NCI-H1105 treated with DMSO at 0.1 percent for 48 hours (cell line): ENCODE measurements at places on chromosomes 4 and X.

- no peak for DNase-seq
Measured at GRCh38 chr4:175034007-175034406, 115.8 kb downstream of the ADAM29 start.

- no peak for DNase-seq
Measured at GRCh38 chr4:68079928-68080327, 49.7 kb downstream of the TMPRSS11F start.

DNA sequence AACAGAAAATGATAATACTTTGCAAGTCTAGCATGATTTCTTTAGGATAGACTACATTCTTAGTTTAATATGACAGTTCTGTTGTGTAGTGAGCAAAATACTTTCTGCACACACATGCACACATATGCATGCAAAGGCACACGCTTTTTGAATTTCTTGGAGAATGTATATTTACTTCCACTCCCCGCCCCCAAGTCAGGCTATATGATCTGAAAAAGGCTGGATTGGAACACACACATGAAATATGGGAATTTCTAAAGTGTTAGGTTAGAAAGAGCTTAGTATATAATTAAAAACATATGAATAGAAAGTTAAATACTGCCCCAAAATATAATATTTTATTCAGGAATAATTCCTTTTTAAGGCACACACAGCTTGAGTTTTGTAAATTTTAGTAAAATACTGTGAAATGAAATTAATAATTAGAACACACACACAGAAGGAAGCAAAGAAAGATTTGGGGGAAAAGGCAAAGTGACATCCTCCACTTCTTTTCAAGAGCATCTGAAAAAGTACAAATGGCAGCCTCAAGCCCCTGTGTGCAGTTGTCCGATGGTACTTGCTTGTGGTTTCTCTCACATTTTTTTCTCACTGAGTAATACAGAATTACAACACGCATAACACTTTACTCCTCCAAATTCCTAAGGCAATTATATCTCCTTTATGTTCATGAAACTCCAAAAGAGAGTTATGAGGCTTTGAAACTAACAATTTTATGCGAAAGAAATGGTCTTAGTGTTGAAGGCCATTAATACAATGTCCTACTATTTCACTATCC lies 228.9 kb upstream of the ETNPPL start:
- DNase-seq = no peak

- no peak for DNase-seq
Measured at GRCh38 chr4:167469436-167469835, 235.1 kb upstream of the SPOCK3 start.

DNA sequence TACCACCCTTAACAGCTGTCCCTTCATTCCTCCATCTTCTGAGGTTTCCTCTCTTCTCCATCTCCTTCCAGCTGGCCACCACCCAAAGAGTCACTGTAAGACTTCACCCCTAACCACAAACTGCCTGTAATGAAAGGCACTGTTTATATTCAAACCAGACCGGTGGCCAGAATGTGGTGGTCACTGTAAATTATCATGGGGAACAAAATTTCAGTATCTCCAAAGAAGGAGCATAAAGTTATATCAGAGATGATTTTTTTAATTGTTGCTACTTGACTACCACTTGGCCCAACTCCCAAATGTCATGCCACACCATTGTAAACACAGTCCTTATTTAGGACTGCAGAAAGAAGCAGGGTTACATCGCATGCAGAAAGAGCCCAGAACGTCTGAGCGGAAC lies 44.8 kb downstream of the SMARCA1 start:
- no peak for DNase-seq

DNA sequence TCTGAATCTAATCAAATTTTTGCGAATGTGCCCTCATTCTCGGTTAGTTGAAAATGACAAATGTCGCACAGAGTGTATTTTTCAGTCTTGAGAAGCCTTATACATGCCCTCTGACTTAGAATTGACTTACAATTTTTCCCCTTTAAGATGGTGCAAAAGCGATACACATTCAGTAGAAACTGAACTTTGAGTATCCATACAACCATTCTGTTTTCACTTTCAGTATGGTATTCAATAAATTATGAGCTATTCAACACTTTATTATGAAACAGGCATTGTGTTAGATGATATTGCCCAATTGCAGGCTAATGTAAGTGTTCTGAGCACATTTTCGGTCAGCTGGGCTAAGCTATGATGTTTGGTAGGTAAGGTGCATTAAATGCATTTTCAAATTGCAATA lies 43.4 kb downstream of the SLC9A7 start:
- DNase-seq = no peak

DNA sequence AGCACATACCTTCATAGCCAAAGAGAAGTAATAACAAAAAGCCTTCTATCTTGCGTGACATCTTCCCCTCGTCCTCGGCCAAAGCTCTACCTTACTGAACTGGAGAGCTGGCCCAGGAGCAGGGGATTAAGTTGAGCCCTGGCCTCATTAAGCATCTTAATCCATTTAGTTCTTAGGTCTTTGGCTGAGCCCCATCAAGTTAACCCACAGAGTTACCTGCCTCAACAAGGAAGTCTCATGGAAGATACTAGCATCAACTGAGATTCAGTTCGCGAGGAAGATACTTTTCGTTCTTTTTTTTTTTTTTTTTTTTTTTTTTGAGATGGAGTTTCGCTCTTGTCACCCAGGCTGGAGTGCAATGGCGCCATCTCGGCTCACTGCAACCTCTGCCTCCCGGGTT lies at the start of gene RS1:
RS1 (minus strand) TSS at position 101 of the 400 bp plus-strand sequence; CDS start at position 61, 40 bp downstream.
- DNase-seq = no peak

DNA sequence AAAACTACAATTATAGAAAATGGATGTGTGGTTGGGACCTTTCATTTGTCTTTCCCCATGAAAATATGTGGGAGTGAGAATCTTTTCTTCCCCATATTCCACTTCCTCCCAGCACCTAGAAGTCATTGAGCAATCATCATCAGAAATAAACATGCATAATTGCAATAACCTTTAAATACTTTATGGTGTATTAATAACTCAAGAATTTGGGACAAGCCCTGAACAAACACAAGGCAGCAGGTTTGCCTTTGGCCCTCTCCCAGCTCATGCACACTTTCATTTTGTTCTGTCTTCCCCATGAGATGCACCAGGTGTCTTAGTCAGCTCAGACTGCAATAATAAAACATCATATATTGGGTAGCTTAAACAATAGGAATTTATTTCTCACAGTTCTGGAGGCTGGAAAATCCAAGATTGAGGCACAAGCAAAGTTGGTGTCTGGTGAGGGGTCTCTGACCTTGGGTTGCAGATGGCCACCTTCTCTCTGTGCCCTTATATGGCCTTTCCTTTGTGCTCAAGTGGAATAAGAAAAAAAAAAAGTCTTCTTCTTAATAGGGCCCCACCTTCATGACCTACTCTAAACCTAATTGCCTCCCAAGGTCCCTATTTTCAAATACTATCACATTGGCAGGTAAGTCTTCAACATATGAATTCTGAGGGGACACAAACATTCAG lies 34.7 kb upstream of the TMEM184C start:
- no peak for DNase-seq

- DNase-seq = peak; percentile 20
Measured at GRCh38 chr4:164012396-164013027, 518.0 kb downstream of the TMA16 start.

DNA sequence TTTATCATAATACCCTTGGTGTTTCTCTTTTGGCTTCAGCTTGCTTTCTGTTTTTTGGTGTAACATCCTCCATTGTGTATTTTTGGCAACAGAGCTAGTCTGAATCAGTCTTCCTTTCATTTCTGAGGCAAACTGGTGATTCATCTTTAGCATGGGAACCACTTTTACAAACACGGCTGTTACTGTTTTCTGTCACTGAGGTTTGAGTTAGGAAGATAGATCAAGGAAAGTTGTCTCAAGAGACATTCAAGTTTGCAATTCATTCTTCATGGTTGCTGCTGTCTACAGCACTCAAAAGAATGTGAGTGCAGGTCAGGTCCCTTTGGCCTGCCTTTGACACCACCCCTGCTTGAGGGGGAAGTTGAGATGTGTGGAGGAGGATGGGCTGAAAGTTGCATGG lies 36.3 kb downstream of the IL21 start:
- no peak for DNase-seq

DNA sequence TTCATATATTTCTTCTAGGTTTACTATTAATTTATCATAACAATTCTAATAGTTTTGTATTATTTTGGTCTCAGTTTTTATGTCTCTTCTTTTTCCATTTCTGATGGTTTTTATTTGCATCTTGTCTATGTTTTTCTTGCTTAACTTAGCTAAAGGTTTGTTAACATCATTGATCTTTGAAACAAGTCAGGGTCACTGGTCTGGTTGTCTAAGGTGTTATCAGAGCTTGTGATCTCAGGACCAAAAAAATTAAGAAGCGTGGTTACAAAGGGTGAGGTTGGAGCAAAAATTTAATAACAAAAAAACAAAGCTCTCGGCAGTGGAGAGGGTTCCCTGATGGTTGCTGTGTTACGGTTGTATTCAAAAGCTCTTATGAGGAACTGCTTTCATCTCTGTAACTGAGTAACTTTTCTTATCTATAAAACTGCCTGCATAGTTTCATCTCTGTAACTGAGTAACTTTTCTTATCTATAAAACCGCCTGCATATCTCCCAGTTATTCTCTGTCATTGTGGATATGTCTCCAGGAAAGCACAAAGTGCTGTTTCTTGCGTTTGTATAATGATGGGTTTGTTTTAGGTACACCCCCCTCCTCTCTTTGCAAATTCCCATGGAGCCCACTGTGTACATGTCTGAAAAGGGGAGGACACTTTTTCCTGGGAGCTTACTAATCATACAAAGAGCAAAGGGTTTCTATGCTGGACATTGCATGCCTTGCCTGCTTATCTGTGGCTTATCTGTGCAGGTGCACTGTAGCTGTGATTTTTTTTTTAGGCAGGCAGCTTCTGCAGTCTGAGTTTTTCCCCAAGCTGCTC lies 62.4 kb upstream of the UGT2B15 start:
- DNase-seq = no peak

DNA sequence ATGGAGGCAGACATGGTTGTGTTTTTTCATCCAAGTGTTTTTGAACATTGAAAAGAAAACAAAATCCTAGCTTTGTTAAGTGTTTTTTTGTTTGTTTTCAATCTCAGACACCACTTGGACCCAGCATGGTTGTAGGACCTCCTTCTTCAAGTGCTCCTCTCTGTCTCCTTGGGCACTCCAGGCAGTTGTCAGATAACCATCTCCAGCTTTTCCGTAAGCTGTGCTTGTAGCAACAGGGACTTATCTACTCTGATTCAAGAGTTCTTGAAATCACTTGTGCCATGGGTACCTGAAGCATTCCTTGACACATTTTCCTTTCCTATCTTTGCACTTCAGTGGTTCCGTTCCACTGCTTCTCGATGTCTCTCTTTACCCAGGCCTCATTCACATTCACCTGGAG lies 334.9 kb upstream of the DDX53 start:
- DNase-seq = no peak

GRCh38 chr4:42280327-42281095 lies 116.8 kb upstream of the SHISA3 start:
- no peak for DNase-seq

GRCh38 chr4:123802082-123802645 lies 405.6 kb downstream of the SPRY1 start:
- DNase-seq = no peak

GRCh38 chr4:41098093-41099048 lies 116.0 kb downstream of the APBB2 start:
- no peak for DNase-seq

GRCh38 chr4:5884796-5885195 lies 8.1 kb downstream of the CRMP1 start:
- DNase-seq = no peak

DNA sequence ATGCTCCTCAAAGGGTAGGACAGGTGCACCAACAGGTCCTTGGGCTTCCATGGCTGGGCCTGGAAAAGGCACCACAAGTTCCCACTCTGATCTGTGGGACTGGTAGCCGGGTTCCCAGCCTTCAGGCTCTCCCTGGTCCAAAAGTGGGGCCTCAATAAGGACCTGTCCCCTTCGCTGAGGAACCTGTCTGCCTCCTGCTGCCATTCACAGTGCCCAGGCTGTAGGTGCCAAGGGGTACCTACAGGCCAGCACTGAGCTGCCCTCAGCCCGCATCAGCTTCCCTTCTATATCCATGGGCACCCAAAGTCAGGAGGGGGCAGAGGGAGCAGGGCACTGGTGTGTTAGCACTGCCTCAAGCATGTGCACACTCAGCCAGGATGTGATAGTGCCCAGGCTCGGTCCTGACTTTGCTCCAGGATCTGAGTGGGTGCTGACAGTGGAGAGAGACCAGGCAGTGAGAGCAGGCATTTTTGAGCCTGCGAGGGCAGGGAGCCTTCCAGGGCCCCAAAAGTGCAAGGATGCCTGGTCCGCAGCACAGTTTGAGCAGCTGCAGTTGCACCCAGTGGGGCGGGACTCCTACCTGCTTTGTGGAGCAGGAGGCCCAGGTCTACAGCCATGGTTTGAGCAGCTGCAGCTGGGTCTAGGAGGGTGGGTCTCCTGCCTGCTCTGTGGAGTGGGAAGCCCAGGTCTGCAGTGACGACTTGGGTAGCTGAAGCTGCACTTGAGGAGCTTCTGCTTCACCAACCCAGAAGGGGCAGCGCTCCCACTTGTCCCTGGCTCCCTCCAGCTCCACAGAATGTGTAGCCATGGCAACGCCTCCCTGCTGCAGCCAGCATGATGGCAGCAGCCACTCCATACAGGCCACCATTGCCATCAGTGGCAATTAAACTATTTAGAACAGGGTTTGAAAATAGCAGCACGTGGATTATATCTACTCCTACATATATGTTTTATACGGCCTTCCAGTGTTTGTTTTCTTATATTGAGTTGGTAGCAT lies 376.4 kb downstream of the KCTD8 start:
- DNase-seq = no peak

DNA sequence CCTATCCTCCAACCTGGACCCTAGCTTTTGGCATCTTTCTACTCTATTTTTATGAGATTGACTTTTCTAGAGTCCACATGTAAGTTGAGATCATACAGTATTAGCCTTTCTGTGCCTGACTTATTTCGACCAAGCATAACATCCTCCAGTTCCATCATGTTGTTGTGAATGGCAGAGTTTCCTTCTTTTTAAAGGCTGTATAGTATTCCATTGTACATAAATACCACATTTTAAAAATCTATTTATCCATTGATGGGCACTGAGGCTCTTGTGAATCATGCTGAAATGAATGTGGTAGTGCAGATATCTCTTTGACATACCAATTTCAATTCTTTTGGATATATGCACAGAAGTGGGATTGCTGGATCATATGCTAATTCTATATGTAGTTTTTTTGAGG lies 40.3 kb upstream of the STIM2 start:
- DNase-seq = no peak
